ENCODE measurements at places on chromosomes 16 and 17.

DNA sequence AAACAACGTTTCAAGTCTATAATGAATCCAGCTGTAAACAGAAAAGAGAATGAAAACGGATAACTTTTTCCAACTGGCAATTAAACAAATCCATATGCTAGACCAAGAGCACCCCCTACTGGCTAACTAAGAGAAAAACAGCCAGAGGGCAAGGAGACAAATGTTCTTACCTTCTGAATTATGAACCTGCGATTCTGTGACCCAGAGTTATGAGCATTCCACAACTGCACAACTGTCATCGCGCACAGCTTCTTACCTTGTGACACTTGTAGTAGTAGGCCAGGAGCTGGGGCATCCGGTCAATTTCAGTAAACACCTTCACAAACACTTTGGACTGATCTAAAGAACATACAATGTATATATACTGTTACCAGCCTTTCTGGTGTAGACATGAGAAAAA is 18.6 kb downstream of the COG7 start:
- no peak for DNase-seq

GRCh38 chr16:68356919-68357286 is 46.1 kb downstream of the PRMT7 start:
- DNase-seq: no peak

DNA sequence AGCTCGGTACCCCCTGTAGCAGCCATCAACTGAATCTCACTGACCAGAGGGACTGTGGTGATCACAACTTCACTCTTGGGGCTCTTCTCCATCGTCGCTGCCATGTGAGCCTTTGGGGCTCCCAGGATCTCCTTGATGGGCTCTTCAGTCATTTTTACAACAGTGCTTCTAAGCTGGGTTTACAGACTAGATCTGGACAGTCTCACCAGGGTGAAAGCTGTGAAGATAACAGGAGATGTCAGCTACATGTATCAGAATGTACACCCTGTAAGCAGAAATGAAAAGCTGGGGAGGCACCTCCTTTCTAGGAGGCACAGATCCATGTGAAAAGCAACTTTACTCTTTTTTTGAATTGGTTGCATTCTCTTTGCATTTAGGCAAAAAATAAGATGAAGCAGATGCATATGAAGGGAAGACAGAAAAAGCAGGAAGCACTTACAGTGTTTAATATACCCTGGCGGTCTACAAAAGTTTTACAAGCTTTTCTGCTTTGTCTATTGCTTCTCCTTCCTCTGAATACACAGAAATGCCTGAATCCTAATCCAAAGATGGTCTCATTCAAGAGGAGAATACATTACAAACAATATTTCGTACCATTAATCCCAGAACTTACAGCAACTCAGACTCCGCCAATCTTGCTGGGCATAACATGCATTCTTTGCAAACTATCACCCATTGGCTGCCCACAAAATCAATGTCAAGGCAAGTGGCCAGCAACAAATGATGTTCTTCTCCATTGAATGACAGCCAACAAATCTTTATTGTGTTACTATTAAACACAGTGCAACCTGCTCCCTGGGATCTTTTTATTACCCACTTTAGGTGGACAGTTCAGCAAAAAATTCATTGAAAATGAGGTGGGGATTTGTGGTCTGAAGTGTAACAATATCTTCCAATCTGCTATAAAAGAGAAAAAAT is 1.5 kb downstream of the TMEM100 start:
- no peak for DNase-seq

- DNase-seq: no peak
Measured at GRCh38 chr16:79717333-79718137, 117.0 kb upstream of the MAF start.

DNA sequence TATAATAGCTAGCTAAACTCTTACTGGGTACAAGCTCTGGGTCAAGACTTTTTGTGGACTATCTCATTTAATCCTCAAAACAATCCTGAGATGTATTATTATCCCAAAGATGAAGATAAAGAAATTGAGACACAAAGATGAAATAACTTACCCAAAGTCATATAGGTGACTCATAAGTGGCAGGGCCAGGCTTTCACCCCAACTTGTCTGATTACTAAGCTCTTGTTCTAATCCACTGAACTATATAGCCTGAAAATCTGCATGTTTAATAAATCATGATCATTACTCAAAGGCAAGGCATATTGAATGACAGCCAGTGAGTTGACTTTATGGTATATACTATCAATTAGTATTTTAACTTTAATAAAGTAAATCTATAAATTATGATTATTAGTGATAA is 77.4 kb downstream of the SKAP1 start:
- no peak for DNase-seq

DNA sequence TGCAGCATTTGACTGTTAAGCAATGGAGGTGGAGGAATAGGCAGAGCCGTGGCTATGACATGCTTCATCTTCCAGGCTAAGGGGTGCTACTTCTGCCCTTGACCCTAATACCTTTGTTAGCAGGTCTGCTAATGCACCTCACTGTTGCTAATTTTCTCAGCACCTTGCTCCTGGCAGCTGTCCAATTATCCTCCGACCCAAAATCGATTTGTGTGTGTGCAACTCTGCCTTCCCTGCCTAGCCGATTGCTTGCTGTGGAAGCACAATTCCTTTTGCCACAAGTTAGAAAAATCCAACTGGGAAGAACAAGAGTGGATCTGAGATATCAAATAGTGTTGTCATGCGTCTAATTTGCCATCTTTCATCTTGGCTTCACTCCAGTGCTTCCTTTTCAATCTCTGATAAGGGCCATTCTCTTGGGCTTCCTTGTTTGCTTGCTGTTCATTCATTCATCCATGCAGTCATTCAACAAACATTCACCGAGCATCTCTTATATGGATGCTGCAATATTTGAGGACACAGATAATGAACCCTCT is 422.8 kb downstream of the RBFOX1 start:
- no peak for DNase-seq

GRCh38 chr17:36534840-36535668 is at the start of the genes MYO19 and PIGW:
TSS of gene MYO19 (minus strand) at chr17:36534868. CDS start at chr17:36532538, 2,330 bp downstream.
TSS of gene PIGW (plus strand) at chr17:36534987. CDS start at chr17:36537102, 2,115 bp downstream.
- DNase-seq: peak; percentile 57

DNA sequence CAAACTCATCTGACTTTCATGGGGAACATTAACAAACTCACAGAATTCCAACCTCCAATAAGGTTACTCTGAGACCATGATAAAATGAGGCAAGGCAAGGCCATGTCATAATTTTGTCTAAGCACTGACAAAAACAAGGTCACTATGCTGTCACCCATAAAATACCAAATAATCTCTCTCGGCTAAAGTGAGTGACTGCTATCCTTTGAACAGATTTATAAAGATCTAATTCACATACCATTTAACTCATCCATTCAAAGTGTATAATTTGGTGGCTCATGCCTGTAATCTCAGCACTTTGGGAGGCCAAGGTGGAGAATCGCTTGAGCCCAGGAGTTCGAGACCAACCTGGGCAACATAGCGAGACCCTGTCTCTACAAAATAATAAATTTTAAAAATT is 20.6 kb upstream of the CA4 start:
- DNase-seq: no peak

- DNase-seq: peak; percentile 25
Measured at GRCh38 chr16:11407047-11407982, 62.1 kb downstream of the RMI2 start.

DNA sequence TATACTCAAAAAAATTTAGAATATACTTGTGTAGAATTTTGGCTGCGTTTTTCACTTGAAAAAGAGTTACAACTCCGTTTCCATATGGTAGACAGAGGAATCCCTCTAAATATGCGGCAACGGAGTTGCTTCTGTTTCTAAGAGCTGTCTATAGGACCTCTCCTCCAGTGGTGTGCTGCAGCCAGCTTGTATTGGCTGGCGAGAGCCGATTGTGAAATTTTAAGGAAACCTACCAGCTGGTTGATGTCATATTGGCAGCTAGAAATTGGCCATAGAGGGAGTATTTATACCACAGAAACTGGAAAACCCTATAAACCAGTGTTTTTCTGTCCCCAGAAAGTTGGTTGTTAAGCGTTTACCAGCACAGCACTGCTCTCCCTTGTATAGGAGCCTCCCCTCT is 655.8 kb upstream of the EEF2KMT start:
- DNase-seq: no peak

DNA sequence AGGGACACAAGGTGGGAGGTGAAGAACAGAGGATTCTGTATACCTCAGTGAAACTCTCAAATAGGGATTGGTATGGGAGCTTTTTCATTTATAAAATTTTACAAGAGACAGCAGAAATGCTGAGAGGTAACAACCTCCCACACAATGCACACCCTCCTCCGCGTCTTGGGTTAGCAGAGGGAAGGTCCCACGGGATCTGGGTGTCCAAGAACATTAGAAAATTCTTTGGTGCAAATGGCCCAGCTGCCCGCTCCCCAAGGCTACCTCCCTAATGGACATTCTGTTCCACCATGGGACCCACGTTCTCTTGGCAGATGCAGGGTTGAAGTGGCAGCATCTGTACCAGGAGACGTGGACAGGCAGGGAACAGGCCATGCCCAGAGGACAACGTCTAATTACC is 22.5 kb downstream of the GPR139 start:
- DNase-seq: no peak

DNA sequence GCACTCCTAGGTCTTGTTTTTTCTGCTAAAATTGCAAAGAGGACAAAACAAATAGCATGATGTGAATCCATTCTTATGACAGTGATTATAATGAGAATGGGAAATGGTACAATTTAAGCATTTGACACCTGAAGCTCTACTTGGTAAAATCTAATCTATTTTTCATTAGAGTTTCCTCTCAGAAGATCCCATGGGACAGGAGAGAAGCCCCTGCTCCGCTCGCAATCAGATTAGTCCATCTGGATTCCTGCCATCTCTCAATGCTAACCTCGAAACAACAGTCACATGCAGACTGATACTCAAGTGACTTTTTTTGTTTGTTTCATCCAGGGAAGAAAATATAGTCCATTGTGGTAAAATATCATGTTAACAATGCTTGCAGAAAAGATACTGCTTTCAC is 107.4 kb upstream of the TOM1L1 start:
- no peak for DNase-seq

- DNase-seq: no peak
Measured at GRCh38 chr16:55146966-55147365, 177.0 kb upstream of the IRX6 start.

- DNase-seq: no peak
Measured at GRCh38 chr17:56779322-56779721, 54.4 kb downstream of the C17orf67 start.

- no peak for DNase-seq
Measured at GRCh38 chr16:82625066-82625968, 1.5 kb upstream of the CDH13 start.

GRCh38 chr16:29777576-29778350 is at the start of gene ZG16:
TSS of gene ZG16 (plus strand) at chr16:29778256. CDS start at chr16:29779267, 1,011 bp downstream.
- no peak for DNase-seq

DNA sequence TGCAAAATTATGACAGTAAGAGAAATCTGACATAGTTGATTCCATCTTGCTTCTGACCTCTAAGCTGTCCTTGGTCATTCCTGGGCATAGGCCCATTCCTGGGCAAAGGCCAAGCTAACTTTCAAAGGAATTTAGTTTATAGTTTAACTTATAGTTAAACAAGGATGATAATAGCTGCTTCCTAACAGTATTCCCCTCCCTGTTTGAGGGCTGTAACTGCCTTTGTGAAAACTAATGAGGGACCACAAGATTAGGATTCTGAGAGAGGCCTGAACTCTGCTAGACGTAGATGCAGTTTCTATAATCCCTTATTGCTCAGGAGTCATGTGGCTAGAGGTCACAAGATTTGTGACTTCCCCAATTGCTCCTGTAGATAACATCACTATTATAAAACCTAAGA is 80.2 kb upstream of the ASIC2 start:
- no peak for DNase-seq

DNA sequence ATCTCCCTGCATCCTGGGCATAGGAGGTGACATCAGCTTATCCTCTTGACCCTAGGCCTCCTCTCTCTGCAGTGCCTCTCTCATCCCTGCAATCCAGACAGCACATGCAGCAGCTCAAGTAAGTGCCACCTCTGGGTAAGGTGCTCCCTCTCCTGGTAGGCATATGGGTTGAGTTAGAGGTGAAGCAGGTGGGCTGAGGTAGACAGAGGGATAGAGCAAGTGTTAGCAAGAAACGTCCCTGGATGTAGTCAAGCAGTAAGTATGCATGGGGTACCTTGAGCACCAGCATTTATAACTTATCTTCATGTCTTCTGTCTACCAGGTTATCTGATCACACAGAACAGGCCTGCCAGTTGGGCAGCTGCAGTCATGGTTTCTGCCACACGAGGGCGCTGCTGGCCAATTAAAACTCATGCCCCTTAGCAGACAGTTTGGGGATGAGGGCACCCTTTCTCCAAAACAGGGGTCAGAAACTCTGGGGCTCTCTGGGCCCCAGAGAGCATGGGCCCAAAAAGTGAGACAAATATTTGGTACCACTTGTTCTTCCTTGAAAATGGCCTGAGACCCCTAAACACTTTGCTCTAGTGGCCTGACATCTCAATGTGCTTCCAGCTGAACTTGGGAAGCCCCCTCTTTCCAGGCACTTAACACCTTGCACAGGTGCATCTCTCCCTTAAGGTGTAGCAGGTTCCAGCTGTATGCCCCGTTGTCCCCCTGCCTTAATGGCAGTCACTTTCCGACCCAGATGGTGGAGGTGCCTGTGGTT is 59.8 kb downstream of the NEUROD2 start:
- DNase-seq: peak; percentile 43

- DNase-seq: no peak
Measured at GRCh38 chr17:14448818-14449217, 147.9 kb downstream of the HS3ST3B1 start.

- DNase-seq: no peak
Measured at GRCh38 chr17:39974433-39974832, 6.2 kb upstream of the PSMD3 start.

- no peak for DNase-seq
Measured at GRCh38 chr16:987906-988305, 6.3 kb downstream of the SOX8 start.

DNA sequence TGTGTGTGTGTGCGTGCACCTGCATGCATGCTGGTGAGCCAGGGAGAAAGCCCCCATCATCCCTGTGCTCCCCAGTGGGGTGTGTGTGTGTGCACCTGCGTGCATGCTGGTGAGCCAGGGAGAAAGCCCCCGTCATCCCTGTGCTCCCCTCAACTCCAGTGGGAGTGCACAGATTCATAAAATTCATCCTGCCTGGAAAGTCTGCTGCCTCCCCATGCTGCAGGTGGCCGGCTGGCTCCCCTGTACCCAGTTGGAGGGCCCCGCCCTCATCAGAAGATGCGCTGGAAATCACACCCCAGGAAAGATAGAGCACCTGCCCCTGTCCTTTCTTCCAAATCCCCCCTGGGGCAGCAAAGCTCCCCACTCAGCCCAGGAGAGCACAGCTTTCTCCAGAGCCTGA is 84.8 kb upstream of the DOC2B start:
- DNase-seq: no peak

DNA sequence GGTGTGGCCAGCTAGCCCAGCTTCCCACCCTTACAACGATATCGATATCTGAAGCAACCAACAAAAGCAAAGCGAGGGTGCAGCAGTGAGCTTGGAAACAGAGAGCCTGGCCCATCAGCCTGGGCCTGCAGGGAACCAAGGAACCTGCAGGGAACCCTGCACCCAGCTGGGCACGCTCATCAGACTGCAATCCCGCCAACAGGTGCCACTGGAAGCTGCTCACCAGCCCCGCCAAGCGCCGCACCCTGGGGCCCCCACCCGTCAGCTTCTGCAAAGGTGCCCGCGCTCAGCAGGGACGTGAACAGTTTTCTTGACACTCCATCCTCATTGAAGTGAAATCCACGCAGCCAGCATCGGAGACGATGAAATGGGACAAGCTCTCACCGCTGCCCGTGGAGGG is 250.7 kb downstream of the RBFOX3 start:
- DNase-seq: no peak

- DNase-seq: no peak
Measured at GRCh38 chr16:68823401-68824135, 19.8 kb upstream of the TANGO6 start.

GRCh38 chr16:48057048-48057447 is 98.7 kb downstream of the ABCC12 start:
- no peak for DNase-seq

All from activated CD8-positive, alpha-beta memory T cell treated with anti-CD3 and anti-CD28 coated beads for 1 hour (primary cell).